WTC11 (cell line): ENCODE measurements at places on chromosomes 1 and 21.

DNA sequence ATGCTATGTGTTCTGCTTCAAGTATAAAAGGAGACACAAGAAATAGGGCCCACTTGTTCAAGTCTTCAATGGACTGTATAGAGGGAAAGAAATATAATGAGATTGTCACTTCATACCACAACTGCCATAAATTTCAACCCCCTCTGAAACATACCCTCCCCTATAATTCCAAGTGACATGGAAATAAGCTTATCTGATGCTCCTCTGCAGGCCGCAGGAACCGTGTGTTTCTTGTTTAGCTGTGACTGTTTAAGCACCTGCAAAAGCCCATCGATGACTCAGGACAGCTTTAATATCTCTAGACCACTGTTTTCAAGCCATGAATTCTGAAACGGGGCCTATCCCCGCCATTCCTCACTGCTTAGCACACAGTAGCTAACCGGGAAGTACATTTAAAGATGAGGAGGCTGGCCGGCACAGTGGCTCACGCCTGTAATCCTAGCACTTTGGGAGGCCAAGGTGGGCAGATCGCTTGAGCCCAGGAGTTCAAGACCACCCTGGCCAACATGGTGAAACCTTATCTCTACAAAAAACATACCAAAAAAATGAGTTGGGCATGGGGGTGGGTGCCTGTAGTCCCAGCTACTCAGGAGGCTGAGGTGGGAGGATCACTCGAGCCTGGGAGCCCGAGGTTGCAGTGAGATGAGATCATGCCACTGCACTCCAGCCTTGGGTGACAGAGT is 4.2 kb downstream of the HLCS start:
- DNase-seq = no peak

- DNase-seq = no peak
Measured at GRCh38 chr21:33201956-33202355, 27.8 kb upstream of the IFNAR2 start.

DNA sequence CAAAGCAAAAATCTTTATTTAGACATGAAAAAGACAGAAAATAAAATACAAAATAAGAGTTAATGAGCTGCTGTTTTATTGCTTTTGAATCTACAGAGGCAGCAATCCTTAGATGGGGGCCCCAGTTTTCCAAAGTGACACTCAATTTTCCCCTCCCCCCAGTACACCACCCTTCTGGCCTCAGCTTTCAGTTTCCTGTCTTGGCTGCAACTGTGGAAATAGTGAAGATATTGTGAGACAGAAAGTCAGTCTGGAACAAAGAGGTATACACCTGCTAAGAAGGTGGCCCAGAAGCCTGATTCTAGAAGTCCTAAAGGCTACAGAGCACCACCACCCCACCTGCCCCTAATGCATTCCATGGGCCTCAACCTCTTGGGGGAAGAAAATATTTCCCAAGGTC is 1.1 kb upstream of the MTMR11 start:
- no peak for DNase-seq

DNA sequence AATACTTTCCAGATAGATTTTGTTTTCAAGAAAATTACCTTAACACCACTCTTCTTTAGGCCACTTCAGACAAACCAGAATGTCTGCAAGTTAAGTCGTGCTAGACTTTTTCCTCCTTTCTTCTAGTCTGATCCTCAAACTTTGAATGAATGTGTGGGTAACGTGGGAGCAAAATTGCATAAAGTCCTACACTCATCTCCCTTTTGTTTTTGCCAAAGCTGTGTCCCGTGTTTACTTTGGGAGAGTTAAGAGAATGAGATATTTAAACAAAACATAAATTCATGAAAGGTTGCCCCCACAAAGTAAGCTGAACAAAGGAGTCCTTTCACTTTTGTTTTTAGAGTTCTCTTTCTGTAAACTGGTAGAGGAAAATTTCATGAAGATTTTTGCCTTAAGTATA is 16.9 kb upstream of the VAMP3 start:
- DNase-seq = no peak

DNA sequence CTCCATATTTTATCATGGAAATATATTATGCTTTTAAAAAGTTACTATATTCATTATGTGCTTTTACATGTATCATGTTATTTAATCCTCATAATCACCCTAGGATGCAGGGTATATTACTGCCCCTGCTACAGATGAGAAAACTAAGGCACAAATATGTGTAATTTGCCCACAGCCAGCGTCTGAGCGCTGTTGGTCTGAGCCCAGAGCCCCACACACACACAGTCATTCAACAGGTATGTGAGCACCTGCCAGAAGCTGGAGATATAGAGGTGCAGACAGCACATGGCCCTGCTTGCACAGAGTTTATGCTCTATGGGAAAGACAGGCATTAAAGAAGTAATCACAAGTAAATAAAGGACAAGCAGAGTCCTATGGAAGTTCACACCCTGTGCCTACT is 49.8 kb upstream of the SEC16B start:
- no peak for DNase-seq

GRCh38 chr1:109619576-109620400 is at the start of the genes AMPD2 and GNAT2:
Gene AMPD2 (plus strand): TSS chr1:109619837. CDS start chr1:109621176, 1,339 bp downstream.
Gene GNAT2 (minus strand): TSS chr1:109619616. CDS start chr1:109612870, 6,746 bp downstream.
- peak; percentile 76 for DNase-seq

GRCh38 chr1:177077734-177078499 is 86.6 kb downstream of the ASTN1 start:
- no peak for DNase-seq

- DNase-seq = no peak
Measured at GRCh38 chr21:14825514-14825974, 239.3 kb downstream of the NRIP1 start.

- DNase-seq = no peak
Measured at GRCh38 chr21:35705888-35706287, 354.4 kb downstream of the SETD4 start.
